Frontal cortex (tissue), 4 donors: ENCODE measurements at places on chromosomes 1 and 21. TPM values are rescaled to one million over a fixed set of nuclear protein-coding genes. Genes with fewer than 3 reads are reported as not detected.

Gene TMEM240
- 16.3 TPM for total RNA-seq

Gene CACNA1S
- total RNA-seq: under 0.01 TPM

Gene KRTAP12-2
- not detected for total RNA-seq

Gene S100A9
- 28.9 TPM for total RNA-seq

Gene C1orf210
- not detected for total RNA-seq

Gene OR2L8
- total RNA-seq: 0.82 TPM

Gene SLAMF9
- not detected for total RNA-seq

Gene LEMD1
- 2.4 TPM for total RNA-seq

Gene KCNA3
- total RNA-seq: 20.8 TPM

Gene MRPS21
- 84.0 TPM for total RNA-seq

Gene ESRRG
- total RNA-seq: 8.6 TPM

Gene FAM151A
- not detected for total RNA-seq

Gene CAMSAP2
- total RNA-seq: 117 TPM

Gene OR2C3
- not detected for total RNA-seq

Gene TRAF5
- total RNA-seq: 16.3 TPM

Gene OR2T33
- total RNA-seq: not detected

Gene A3GALT2
- total RNA-seq: not detected

Gene SETDB1
- total RNA-seq: 62.8 TPM

Gene SPATA45
- total RNA-seq: 2.0 TPM

Gene SPRR2A
- not detected for total RNA-seq

Gene LAMB3
- 0.82 TPM for total RNA-seq

Gene NOTCH2
- 21.2 TPM for total RNA-seq

Gene CD34
- total RNA-seq: 0.82 TPM
